Ureter (tissue), 1 donor: ENCODE measurements at places on chromosomes 5 and 9.

- no peak for DNase-seq
Measured at GRCh38 chr5:155768332-155768731, 558.6 kb upstream of the SGCD start.

DNA sequence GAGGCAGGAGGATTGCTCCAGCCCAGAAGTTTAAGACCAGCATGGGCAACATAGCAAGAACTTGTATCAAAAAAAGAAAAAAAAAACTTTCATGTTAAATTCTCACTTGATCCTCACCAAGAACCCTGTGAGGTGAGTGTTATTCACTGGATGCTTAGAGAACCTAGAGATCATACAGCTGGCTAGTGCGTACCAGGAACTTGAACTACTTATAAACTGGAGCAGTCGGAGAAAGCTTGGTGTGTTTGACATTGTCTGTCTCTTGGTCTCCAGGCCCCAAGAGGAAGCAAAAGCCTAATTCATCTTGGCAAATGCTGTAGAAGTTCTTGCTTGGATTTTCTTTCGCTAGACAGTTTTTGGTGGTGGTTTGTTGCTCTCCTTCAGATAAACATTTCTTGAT is 18.1 kb downstream of the TJP2 start:
- no peak for DNase-seq

DNA sequence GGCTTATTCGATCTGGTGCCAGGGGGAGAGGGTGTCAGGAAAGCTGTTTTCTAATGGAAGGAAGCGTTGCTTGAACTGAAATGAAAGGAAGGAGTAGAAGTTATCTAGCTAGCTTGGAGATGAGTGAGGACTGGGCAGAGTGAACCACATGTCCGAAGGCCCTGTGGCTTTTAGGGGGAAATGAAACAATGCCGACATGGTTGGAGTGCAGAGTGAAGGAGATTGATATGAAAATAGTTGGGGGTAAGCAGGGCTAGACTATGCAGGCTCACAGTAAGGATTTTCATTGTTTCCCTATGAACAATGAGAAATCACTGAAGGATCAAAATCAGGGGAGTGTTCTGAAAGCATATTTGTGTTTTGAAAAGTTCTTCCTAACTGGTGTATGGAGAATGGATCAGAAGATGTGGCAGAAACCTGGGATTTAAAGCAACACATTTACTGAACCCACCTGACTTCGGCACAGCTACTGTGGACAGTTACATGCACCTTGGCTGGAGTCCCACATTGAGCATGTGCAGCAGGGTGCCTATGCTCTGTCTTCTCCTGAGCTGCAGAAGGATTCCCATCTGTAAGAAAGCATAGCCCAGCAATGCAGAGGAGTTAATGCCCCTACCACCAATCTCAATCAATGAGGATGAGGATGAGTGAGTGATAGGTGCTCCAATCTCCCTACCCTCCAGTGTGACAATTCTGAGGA is 144.4 kb upstream of the TBCA start:
- DNase-seq = no peak

- no peak for DNase-seq
Measured at GRCh38 chr5:37428044-37428443, 48.9 kb downstream of the WDR70 start.

GRCh38 chr5:141722266-141722665 is 40.2 kb upstream of the ARAP3 start:
- DNase-seq = no peak

DNA sequence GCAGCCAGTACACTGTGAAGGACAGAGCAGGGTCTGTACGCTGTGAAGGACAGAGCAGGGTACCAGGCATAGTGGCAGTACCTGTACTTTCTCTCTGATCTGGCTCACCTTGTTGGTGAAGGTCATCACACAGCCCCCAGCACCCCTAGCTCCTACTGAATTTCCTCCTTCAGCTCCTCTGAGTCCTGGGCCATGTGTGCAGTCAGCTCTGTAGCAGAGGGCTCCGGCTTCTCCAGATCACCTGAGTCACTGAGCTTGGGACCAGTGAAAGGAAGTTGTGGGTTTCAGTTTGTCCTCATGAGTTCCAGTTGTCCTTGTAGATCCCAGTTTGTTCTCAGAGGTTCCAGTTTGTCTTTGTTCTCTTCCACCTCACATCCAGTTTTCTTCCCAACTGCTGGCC is 5.5 kb downstream of the NUDT2 start:
- no peak for DNase-seq

DNA sequence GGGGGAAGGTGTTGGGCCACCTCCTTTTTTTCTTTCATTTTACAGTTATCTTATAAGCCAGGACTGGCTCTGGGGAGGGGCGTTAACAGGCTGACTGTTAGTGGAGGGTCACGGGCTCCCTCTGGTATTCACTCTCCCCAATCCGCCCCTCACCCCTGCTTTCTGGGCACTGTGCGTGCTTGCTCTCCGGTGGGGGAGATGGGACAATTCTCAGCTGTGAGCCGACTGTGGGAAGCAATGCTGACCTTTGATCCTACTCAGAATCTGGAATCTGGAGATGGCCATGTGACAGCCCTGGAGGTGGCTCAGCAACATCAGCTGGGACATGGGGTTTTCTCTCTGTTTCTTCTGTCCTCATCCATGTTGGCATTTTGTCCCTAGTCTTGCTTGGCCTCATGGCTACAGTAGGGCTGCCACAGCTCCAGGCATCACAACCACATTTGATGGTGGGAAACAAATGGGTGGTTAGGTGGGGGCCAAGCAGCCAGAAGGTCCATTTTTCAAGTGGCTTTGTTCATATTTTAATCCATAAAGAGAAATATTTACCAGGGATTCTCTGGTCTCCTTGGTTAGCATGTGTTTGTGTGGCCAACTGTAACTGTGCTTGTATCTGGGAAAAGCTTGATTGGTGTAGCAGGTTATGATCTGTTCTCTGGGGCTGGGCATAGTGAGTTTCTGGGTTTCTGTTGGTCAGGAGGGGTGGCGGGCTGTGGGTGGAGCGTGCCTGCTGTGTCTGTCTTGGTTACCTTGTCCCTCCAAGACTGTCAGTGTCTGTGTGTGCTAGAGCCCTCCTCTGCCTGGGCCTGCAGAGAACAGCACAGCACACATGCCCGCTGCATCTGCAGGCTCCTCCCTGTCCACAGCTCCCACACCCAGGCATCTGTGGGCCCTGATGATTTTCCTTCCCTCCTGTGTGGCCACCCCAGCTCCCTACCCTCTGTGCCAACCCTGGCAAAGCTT is 12.4 kb downstream of the WNK2 start:
- DNase-seq = no peak

DNA sequence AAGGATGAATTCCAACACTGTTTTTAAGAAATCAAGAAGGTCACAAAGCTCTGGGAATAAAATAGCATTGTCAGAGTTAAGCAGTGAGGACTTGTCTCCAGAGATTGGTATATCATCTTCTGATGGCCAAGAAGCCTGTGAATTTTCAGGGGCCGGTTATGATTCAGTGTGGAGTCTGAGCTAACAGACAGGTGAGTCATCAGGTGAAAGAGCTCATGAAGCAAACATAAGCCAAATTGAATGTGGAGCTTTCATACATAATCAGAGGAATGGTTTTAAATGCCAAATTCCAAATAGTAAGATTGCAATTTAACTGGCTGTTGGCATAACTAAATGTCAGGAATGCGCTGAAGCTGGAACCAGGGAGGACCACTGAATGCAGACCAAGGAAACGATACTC is 494.2 kb downstream of the MTRR start:
- no peak for DNase-seq

GRCh38 chr5:27341342-27341741 is 303.0 kb upstream of the CDH9 start:
- DNase-seq = no peak
